ENCODE measurements at places on chromosomes 6 and 20.
A peak's percentile ranks its signal among the peaks of the same experiment; 100 is the strongest.

DNA sequence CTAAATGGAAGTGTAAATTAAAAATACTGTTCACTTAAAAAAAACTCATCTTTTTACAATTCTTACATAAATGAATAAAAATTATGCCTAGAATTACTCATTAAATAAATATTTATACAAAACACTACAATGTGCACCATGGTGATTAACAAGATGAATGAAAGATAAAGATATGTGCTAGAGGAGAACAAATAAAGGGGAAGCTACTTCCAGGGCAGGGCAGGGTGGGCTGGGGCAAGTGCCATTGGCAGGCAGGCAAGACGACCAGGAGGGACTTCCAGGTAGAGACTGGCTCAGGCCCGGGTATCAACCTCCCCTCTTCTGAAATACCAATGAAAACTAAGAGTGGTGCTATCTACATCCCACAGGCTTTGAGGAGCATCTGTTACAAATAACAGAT is 20.4 kb downstream of the PREP start:
- no peak for DNase-seq

DNA sequence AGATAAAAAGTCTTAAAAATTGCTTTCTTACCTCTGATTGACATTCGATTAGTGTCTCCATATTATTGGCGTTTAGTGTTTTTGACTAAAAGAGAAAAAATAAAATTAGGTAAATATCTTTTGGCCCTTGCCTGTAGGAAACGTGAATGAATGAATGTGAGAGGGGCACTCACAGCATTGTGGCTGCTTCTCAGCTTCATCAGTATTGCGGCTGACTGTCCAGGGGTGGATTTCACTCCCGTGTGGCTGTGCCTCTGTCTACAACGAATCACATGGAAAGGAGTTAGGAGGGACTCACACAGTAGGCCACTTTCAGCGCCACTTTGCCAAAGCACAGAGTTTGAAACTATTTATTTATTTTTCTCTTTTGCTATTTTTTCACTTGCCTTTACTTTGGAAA is 844 bp downstream of the TAGAP start:
- DNase-seq: no peak

- peak; percentile 1 for DNase-seq
Observed at GRCh38 chr6:85058806-85059205, 294.4 kb upstream of the TBX18 start.

DNA sequence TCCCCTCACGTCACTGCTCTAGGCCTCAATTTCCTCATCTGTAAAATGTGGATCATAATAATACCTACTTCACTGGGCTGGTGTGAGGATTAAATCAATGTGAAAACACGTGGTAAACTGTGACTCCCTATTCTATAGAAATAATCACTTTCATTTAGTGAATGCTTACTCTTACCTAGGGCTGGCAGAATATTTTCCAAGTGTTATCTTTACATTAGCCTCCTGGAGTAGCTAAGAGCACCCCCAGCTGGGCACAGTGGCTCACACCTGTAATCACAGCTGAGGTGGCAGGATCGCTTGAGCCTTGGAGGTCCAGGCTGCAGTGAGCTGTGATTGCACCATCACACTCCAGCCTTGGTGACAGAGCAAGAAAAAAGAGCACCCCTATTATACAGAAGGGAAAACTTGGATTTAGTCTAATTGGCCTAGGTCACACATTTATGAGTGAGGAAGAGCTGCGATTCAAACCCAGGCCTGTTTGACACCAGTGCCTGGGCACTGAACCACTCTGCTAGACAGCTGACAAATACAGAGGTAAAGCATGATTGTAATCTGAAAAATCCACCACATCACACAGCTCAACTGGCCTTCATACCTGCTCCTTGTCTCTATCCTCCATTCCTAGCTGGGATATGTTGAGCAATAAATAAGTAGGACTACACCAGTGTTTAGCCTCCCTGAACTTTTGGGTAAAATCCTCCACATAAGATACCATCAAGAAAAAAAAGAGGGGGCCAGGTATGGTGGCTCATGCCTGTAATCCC is 1.4 kb upstream of the SNTA1 start:
- DNase-seq: no peak

DNA sequence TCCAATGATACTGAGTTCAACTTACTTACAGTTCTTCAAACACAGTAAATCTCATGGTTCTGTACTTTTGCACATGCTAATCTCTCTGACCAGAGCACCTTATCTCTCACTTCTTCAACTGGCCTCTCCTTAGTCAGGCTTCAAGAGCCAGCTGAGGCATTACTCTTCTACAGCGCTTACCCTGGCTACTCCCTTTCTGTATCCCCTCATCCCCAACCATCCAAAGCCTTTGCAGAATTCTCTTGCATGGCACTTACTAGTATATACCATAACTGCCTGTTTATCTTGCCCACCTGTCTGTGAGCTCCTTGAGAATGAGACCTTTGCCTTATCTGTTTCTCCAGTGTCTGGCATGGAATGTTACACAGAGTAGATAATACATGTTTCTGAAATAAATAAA is 49.2 kb downstream of the SESN1 start:
- DNase-seq: no peak

DNA sequence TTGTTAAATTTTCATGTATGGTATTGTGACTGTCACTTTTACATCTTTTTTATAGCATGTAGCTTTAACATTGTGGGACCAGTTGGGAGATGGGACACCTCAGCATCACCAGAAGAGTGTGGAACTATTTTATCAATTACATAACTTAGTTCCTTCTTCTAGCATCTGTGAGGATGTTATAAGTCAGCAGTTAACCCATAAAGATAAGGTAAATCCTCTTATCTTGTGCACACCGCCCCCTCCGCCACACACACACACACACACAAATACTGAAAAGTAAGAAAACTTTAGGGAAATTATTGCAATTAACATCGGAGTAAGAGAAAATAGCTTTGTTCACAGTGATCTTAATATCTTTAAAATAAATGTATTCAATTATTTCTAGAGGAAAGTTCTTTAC is 60.9 kb downstream of the PGM3 start:
- no peak for DNase-seq

- DNase-seq: peak; percentile 82
Observed at GRCh38 chr6:74578339-74578738, 627.5 kb downstream of the COL12A1 start.

DNA sequence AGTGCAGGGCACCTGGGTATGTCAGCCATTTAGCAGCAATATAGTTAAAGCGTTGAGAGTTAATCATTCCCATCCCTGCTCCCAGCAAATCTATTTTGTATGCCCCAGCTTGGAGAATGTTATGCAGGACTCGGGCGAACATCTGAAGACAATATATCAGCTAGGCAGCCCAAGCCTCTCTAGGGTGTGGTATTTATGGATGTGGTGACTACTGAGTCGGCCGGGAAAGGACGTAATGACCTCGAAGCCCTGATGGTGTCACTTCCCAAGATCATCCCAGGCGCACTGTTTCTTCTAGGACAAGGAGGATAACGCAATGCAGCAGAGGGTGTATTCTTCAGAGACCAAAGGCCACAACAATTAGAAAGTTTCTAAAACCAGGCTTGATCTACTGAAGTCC is 63.6 kb upstream of the FAM184A start:
- DNase-seq: no peak

DNA sequence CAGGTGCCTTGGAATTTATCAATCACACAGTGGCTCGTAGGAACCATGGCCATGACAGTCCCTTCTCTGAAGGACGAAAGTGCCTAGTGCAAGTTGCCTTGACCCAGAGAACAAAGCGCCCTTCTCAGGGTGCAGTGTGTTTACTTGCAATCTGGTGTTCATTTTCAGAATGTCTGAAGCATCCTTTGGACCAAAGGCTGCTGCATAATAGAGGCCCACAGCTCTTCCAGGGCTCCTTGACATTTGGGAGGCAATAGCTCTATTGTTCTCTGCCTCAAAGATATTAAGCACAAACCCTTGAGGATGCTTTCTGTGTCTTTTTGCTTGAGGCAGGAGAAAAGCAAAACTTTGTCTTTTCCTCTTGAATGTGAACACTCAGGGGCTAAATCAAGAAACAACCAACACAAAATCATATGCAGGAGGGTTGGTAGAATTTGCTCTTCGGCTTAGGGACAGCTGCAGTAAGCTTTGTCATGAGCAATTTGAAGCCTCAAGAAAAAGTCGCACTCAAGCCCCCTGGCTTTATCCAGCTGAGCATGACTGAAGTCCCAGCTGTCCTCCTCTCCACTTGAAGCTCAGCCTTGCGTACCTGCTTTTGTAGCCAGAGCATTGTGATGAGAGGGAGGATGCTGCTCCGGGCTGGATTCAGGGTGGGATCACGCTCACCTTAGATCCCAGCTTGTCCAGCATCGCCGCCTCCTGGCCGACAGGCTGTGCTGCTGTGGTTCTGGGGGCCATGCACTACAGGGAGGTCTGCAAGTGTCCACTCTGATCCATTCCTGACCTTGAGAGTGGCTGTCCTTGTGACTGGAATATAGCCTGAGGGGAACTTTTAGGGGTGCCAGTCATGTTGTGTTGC is 495.4 kb downstream of the CDH26 start:
- no peak for DNase-seq

DNA sequence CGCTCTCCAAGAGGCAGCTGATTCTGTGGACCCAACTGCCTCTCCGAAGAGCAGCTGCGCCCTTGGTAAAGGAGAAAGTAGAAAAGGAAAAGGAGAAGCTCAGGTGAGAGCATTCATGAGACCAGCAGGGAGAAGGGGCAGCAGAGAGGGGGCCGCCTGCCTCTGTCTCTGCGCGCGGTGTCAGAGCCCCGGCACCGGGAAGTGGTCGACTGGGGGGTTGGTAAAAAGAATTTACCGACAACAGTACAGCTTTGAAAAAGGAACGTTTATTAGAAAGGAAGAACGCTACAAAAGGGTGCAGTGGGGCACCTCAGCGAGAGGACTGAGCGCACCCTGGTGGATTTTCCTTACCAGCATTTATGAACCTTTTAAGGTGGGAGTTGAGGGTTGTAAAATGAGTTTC is 61.9 kb downstream of the GPR6 start:
- peak; percentile 22 for DNase-seq

GRCh38 chr6:95693108-95693507 is 115.8 kb downstream of the MANEA start:
- no peak for DNase-seq

GRCh38 chr6:114342826-114343781 is at the start of gene HS3ST5:
Gene HS3ST5, minus strand, starts transcription at chr6:114343023. Its CDS starts 280,178 bp downstream, at chr6:114062845.
- peak; percentile 1 for DNase-seq

DNA sequence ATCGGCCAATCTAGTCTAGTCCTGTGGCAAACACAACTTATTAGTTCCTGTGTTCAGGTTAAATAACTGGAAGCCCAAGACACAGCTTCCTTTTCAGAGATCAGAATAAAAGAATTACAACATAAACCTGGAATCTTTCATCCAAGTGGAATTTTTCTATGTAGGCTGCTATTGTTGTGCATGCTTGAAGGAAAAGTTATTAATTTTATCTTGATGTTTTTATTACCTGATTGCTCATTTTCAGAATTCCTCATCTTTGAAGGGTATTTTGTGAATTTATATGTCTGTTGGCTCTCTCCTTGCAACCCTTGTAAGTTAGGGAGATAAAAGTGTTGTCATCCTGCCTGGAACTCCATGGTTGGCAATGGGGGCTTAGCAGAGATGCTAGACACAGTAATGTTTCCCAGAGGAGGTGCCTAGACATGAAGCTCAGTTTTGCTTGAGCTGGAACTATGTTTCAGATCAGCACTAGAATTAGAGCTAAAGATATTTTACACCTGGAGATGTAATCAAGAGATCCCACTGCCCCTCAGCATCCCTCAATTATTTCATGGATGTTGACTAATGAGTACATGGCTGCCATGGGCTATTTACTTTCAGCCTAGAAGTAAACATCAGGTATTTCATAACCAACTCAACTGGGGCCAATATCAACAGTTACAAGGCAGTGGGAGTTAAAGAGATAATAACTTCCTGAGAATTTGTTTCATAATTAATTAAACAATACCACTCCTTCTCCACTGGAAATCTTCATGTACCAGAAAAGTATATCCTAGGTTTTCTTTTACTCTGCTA is 367.0 kb upstream of the MARCKS start:
- no peak for DNase-seq

GRCh38 chr6:39189915-39190544 is 39.2 kb downstream of the KCNK5 start:
- peak; percentile 12 for DNase-seq

Measured in iris pigment epithelial cell (primary cell).